Nucleus accumbens (tissue), 56 donors: ENCODE measurements at places on chromosomes 1 and 21.
A peak's percentile ranks its signal among the peaks of the same experiment; 100 is the strongest.

DNA sequence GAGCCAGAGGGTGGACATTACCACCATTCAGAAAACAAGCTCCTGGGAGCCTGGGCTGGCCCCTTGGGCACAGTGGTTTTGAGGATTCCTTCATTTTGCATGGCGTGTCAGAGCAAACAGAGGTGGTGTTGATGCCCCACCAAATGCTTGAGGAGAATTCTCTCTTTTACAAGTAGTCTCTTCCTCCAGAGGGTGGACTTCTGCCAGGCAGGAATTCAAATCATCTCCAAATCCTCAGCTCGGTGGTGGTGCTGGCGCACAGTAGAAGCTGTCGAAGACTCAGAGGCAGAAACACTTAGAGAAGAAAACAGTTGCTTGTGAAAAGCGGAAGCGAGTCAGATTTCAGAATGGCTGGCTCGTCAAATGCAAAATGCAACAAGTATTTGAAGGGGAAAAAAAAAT lies 3.4 kb upstream of the CHI3L1 start:
- DNase-seq, result no peak

GRCh38 chr1:50970509-50970887 lies 453 bp downstream of the CDKN2C start:
- no peak for DNase-seq

GRCh38 chr1:185069202-185069772 lies 23.9 kb downstream of the RNF2 start:
- no peak for DNase-seq

- DNase-seq, result peak; percentile 87
Observed at GRCh38 chr1:181179987-181180365, 91.5 kb downstream of the IER5 start.

GRCh38 chr1:200279810-200280411 lies 129.9 kb downstream of the ZNF281 start:
- DNase-seq, result no peak

DNA sequence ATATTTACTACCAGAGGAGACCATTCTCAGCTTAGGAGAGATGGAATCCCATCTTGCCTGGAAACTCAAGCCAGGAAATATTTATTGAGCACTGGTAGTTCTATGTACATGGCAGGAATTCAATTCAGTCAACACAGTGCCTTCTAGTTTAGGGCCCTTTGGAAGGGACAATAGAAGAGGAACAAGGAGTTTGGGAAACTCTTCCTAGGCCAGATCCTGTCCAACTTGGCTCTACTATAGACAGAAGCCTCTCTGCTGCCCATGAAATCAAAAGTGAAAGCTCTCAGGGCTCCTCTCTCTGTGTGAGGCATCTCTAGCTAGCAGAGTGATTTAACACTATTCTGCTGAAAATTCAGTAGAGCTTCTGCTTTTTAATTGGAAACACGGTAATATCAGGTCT lies 244.6 kb upstream of the MAP1LC3C start:
- no peak for DNase-seq

DNA sequence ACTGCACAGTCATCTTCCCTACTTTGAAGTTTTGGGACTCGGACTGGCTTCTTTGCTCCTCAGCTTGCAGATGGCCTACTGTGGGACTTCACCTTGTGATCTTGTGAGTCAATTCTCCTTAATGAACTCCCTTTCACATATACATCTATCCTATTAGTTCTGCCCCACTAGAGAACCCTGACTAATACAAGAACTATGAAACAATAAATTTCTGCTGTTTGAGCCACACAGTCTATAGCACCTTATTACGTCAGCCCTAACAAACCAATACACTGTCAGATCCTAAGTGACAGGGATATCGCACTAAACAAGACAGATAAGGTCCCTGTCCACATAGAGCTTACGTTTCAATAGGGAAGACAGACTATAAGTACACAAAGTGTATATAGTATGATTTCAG lies 120.1 kb downstream of the PLPP3 start:
- DNase-seq, result no peak

DNA sequence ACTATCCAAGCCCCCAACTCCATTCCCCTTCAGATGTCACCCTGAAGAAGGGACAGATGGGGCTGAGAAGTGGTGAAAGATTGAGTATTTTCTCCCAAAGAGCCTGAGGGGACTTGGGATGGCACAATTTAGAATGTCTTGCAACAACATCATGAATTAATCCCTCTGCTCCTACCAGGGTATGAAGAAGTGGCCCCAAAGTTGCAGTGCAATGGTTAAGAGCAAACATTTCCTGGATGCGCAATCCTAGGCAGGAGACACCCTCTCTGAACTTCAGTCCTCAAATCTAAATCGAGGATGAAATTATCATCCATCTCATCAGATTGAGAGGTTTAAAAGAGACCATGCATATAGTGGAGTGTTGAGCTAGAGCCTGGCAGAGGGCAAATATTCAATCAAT lies 28.6 kb upstream of the CITED4 start:
- no peak for DNase-seq

DNA sequence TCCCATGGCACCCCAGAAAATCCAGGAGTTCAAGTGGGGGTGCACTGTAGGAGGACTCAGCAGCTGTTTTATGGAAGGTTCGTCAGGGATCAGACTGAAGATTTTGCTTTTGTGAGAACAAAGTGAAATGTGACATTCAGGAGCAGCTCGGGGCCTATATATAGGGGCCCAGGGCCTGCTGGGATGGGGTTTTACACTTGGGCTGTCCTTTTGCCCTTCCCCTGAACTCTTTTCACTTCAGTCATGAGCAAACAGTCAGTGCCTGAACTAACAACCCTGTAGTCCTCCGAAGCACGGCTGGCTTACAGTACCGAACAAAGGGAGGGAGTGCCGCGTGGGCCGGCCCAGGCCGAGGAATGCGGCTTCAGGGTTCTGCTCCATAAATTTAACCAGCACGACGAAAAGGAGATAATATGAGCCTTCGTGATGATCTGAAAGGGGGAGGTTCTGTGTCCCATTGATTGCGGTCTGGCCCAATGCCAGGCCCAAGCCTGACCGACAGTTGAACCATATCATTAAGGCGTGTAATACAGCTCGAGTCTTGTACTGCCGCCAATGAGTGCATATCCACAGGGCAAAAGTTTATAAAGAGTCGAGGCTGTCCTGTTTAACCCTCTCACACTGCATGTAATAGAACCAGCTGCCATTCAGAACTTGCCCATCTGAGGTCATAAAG lies 139.9 kb downstream of the DHRS3 start:
- DNase-seq, result no peak

DNA sequence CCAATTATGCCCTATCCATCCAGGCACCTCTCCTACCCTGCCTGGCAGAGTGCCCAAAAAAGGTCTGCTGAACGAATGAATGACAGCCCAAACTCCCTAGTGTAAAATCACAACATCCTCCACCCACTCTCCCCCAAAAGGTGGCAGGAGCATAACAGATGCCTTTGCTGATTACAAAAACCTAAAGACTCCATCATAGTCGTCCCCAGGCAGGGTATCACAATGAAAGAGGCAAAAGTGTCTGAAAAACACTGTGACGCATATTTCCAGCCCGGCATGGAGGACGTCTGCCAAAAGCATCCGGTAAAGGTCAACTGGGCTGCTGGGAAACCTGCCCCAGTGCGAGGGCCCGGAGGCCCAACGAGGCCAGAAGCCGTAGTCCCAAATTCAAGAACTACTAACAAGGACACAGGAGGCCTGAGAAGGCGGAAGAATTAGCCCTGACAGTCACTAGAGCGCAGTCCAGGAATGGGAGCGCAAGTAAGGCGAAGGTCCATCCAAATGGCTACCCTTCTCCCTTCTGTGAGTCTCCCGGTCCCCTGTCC lies 576 bp downstream of the SMIM12 start:
- DNase-seq, result peak; percentile 65

- DNase-seq, result no peak
Observed at GRCh38 chr1:180358649-180359048, 128.6 kb downstream of the LHX4 start.

DNA sequence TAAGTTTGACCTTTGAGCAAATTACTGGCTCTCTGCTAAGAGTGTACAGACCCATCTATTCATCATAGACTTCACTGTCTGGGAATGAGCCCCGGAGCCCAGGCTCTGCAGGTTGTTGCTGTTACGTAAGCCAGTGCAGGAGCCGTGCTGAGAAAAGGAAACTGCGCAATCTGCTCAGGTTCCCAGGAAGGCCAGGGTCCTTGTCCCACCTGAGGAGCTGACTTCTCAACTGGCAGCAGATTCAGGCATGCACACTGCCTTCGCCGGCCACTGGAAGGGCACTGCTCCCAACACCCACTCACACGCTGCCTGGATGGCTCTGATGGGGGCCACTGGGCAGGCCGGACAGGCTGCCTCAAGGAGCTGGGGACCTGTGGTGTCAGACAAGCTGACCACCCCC lies 19.5 kb downstream of the RCAN1 start:
- DNase-seq, result no peak

DNA sequence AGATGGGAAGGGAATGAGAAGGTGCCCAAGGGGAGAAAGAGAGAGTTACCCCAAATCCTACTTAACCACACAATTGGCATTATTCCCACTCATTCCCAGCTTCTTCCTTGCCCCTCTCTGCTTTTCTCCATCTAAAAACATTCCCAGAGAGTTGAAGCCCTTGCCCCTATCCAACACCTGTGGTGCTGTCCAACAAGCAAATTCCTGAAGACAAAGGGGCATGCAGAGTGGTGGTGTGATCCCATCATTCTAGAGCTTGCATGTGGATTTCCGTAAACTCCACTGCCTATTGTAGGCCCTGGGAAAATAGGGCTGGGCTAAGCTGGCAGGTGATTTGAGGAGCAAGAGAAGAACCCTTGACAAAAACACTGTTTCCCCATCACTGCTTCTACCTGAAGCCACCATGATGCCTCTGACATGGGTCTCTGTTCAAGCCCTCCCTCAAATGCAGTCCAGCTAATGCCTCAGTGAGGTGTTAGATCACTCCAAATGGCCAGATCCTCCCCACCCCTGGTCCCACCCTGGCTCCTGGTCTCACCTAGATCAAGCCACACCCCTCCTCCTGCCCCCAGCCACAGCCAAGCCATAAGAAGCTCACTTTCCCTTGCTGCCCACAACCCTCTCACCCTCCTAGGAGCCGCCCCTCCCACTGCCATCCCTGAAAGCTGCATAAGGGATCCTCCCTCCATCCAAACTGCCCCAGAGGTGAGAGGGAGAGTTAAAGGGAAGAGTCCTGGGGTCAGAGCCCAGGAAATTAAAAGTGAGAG lies 29.5 kb downstream of the SYT2 start:
- no peak for DNase-seq
